ENCODE measurements at places on chromosomes 2 and 18.

DNA sequence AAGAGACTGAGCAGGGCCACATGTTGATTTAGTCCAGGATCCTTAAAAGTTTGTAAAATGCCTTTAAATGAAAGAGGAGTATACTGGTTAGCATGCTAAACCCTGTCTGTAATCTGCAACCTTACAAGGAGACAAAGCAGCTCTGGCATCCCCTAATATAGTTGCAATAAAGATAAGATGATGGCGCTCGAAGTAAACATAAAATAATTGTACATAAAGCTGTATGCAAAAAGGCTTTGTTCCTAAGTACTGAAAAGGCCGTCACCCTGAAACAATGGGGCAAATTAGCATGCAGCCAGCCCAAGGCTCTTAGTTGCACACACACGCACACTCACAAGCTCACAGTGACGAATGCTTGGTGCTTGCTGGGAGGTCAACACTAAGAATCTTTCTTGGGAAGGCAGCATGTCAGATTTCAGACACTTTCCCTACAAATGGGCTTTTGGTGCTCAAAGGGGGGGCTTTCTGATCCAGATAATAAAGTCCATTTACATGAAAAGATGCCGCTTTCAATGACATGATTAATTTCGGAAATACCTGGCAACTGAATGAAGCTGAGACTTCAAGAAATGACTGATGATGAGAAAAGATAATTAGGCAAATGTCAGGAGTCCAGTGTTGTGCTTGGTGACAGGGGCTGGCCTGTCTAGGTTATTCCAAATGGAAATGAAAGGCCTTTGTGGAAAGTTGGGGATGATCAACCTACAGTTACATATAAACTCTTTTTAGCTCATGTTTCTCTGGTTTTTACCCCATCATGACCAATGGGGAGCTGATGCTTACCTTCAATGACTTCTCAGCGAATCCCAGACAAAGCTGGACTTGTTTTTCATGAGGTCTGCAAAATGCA, 370.3 kb downstream of the MEIS1 start:
- no peak for DNase-seq

DNA sequence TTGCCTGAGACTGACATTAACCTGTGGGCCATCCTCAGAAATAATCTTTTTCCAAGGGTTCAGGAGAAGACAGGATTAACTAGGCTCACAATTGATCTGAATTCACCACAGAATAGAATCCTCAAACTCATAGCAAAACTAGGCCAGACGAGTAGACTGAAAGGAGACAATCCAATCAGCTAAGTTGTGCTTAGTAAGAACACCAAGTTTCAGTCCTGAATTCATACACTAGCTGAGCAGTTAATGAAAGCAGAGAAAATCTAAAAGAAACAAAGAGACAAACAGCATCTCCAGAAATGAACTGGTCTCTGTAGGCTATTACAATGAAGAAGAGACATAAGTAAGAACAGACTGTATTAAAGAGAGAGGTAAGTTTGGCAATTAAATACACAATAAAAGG, 89.5 kb downstream of the GORASP2 start:
- no peak for DNase-seq

DNA sequence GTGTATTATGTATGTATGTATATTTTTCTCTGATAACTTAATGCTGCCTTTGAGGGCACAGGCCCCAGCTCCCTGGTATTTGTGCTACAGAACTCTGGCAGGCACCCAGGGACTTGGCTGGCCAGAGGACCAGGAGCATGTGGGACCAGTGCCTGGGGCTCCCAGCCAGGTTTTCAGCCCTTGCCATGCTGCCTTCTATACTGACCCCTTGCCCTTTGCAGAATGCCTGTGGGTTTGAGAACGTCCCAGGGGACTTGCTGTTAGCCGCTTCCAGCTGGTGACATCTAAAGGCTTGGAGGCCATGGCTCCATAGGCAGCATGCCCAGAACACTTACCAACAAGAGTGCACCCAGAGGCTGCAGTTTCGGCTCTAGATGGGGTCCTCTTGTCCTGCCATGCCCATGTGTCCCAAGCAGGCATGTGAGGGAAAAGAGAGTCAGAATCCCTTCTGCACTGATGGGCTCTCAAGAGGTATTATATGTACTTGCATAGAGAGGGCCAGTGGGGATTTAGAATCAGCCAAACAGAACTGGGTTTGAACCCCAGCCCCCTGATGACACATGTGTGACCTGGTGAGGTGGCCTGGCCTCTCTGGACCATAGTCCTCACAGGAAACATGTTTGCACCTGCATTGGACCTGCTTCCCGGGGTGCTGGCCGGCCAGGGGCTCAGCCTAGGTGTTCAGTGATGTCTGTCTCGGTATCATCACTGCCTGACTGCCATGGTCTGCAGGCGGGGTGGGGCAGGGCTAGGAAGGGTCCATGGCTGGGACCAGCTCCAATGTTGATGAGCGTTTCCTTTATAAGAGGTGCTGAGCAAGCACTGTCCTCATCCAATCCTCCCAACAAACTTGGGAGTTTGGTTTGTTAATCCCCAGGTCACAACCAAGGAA, 119.2 kb upstream of the FHL2 start:
- DNase-seq = no peak

- DNase-seq = no peak
Observed at GRCh38 chr2:127566576-127566975, 31.1 kb downstream of the MYO7B start.

GRCh38 chr2:197452754-197453122, 614 bp upstream of the COQ10B start:
- DNase-seq = no peak

DNA sequence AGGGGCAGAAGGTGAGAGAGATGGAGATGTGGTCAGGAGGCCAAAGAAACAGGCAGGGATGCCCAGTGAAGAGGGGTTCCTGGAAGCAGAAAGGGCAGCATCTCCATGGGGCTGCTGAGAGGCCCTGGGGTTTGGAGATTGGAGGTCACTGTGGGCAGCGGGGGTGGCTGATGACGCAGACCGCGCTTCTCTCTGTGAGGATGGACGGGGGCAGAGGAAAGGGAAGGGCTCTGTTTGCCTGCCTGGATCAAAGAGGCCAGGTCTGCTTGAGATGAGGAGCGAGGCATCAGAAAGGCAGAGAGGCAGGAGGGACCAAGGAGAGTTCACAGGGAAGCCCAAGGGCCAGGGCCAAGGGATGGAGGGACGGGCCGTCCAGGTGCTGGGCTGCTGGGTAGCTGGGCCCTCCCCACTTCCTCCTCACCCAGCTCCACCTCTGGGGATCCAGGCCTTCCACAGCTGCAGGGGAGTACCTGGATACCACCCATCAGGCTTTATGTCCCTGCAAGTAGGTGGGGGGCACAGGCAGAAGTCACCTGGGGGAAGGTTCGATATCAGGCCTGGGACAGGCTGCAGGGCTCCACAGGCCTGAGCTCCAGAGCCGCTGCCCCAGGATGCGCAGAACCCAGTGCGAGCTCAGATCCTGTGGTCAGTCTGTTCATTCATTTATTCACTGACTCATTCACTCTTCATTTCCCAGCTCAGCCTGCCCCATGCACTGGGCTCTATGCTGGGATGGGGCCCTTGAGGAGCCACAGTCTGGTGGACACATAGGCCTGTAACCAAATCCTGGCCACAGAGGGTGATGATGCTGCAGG, 30.6 kb downstream of the ADRA2B start:
- no peak for DNase-seq

DNA sequence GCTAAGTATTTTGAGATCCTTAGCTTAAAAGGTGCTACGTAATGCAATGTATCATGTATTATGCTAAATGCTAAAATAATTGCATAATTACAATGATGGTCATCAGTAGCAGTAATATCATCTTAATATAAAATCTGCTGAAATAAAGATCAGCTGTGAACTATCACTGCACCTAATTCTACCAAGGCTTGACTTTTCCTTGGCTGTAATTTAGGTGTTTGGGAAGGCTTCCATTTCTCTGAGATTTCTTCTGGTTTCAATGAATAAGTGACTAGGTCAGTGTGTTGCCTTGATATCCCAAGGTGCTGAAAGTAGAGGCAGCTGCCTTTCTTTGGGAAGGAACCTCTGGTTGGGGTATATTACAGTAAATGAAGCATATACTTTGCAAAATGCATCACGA, 376.1 kb downstream of the STK39 start:
- no peak for DNase-seq

DNA sequence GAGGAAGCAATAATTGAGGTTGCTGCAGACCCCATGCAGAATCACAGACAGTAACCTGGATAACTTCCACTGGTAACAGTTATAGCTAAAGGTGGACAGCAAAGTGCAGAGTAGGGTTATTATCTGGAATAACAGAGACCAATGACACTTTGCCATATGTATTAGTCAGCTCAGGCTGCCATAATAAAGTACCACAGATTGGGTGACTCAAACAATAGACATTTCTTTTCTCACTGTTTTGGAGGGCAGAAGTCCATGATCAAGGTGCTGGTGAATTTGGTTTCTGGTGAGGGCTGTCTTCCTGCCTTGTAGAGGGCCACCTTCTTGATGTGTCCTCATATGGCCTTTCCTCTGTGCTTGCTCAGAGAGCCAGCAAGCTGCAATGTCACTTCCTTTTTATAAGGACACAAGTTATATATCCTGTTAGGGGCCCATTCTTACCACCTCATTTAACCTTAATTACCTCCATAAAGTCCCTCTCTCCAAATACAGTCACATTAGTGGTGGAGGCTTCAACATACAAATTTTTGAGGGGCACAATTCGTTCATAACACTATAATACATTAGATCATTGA, 191.0 kb upstream of the LRP1B start:
- no peak for DNase-seq

GRCh38 chr2:188659656-188660406, 314.3 kb upstream of the COL3A1 start:
- peak; percentile 52 for DNase-seq

GRCh38 chr18:59056706-59057492, 82.8 kb upstream of the SEC11C start:
- peak; percentile 23 for DNase-seq

- DNase-seq = no peak
Observed at GRCh38 chr18:23669804-23670405, 7.2 kb upstream of the ANKRD29 start.

- DNase-seq = no peak
Observed at GRCh38 chr2:38232454-38232853, 144.6 kb downstream of the ATL2 start.

Measured in skeletal muscle cell (primary cell).